IMR-90 (cell line): ENCODE measurements at places on chromosomes 4 and X. TPM values are rescaled to one million over a fixed set of nuclear protein-coding genes. Genes with fewer than 3 reads are reported as not detected.

DNA sequence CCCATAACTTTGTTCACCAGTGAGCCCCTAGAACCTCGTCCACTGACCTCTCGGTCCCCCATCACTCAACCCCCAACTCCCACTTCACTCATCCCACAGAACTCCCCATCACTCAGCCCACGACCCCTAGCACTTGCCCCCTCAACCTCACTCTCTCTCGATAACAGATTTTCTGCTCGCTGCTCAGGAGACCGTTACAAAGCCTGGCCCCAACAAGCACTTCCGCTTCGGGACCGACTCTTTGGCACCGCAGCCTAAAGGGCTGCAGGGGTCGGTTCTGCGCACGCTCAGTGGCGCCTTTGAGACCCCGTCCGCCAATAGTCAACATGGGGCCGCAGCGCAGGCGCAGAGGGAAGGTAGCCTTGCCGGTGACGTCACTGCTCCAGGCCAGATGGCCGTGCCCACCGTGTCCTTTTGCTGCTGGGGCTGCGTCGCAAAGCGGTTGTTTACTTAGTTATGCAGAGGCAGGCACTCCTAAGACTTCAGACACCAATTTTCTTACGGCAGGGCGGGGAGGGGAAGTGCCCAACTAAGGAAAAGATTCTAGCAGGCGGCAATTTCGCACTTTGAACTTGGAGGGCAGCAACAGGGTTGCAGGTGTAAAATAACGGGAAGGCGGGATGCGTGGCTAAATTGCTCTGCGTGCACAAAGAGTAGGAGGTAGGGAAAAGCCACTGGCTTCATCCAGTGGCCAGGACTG is at the start of gene ZNF182:
Gene ZNF182 (minus strand): TSS at position 232 of the 700 bp plus-strand sequence. CDS start 1,380 bp downstream, outside the sequence.
- peak within 1 kb of the TSS; percentile 92 for H3K27ac ChIP-seq
- peak within 1 kb of the TSS; percentile 91 for H3K4me3 ChIP-seq
- no peaks in the 10 kb centered on the region for H3K27me3 ChIP-seq
- no peaks in the 10 kb centered on the region for H3K36me3 ChIP-seq

DNA sequence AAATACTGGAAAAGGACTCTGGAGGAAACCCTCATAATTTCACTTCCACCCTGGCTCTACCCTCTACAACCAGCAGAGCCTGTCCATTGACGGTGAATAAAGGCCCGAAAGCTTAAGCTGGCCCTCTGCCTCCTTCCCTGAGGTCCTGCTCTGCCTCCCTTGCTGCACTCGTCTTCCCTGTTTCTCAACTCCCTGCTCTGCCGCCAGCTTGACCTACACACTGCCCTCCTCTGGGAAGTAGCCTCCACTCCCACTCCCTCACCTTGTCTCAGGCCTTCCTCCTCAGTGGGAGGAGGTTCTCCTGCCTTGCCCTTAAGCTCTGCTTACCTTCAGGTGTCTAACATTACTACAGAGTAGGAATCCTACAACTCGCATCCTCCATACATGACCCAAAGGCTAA is 608.6 kb upstream of the NR3C2 start:
- H3K36me3 ChIP-seq, result no peaks in the 10 kb centered on the region
- no peak overlapping the region for H3K4me3 ChIP-seq
- H3K4me1 ChIP-seq, result no peaks in the 10 kb centered on the region
- no peaks in the 10 kb centered on the region for H3K27me3 ChIP-seq

The PAGE2 gene
- polyA plus RNA-seq, result not detected in 2 replicates

- no peaks in the 10 kb centered on the region for H3K4me1 ChIP-seq
- no peak overlapping the region for H3K4me3 ChIP-seq
Observed at GRCh38 chrX:20521222-20521621, 254.5 kb upstream of the RPS6KA3 start.

The SRPX gene
- 67.6 and 81.5 TPM in 2 replicates for polyA plus RNA-seq

GRCh38 chr4:161457906-161458305 is 705.9 kb downstream of the FSTL5 start:
- no peak overlapping the region for H3K27ac ChIP-seq
- H3K27me3 ChIP-seq, result no peaks in the 10 kb centered on the region
- DNase-seq, result no peak
- no peaks in the 10 kb centered on the region for H3K36me3 ChIP-seq
- no peaks in the 10 kb centered on the region for H3K4me1 ChIP-seq

The GC gene
- polyA plus RNA-seq, result not detected in 2 replicates

- peak; percentile 66 for DNase-seq
- no peaks in the 10 kb centered on the region for H3K4me1 ChIP-seq
- no peaks in the 10 kb centered on the region for H3K36me3 ChIP-seq
- H3K4me3 ChIP-seq, result no peak overlapping the region
- no peaks in the 10 kb centered on the region for H3K27me3 ChIP-seq
- H3K27ac ChIP-seq, result no peak overlapping the region
Observed at GRCh38 chr4:112075129-112075753, 70.0 kb upstream of the FAM241A start.

- H3K4me3 ChIP-seq, result no peak overlapping the region
- no peaks in the 10 kb centered on the region for H3K36me3 ChIP-seq
- no peaks in the 10 kb centered on the region for H3K27me3 ChIP-seq
Observed at GRCh38 chr4:175562542-175562941, 249.5 kb downstream of the GPM6A start.

- H3K4me3 ChIP-seq, result no peak overlapping the region
- no peaks in the 10 kb centered on the region; the same call in 1 of the 2 replicates for H3K4me1 ChIP-seq
- DNase-seq, result no peak
- no peaks in the 10 kb centered on the region; the same call in 1 of the 2 replicates for H3K27me3 ChIP-seq
Observed at GRCh38 chr4:112111306-112111705, 33.9 kb upstream of the FAM241A start.

- H3K27ac ChIP-seq, result no peak overlapping the region
- DNase-seq, result peak; percentile 68
- H3K4me1 ChIP-seq, result peaks cover 1% of the 10 kb centered on the region; the same call in 1 of the 2 replicates
- peaks cover 12% of the 10 kb centered on the region for H3K36me3 ChIP-seq
- H3K27me3 ChIP-seq, result no peaks in the 10 kb centered on the region
- H3K4me3 ChIP-seq, result no peak overlapping the region
Observed at GRCh38 chrX:123626962-123627361, 105.9 kb downstream of the THOC2 start.

The PSAPL1 gene
- polyA plus RNA-seq, result not detected in 2 replicates

The DCHS2 gene
- not detected in 2 replicates for polyA plus RNA-seq

DNA sequence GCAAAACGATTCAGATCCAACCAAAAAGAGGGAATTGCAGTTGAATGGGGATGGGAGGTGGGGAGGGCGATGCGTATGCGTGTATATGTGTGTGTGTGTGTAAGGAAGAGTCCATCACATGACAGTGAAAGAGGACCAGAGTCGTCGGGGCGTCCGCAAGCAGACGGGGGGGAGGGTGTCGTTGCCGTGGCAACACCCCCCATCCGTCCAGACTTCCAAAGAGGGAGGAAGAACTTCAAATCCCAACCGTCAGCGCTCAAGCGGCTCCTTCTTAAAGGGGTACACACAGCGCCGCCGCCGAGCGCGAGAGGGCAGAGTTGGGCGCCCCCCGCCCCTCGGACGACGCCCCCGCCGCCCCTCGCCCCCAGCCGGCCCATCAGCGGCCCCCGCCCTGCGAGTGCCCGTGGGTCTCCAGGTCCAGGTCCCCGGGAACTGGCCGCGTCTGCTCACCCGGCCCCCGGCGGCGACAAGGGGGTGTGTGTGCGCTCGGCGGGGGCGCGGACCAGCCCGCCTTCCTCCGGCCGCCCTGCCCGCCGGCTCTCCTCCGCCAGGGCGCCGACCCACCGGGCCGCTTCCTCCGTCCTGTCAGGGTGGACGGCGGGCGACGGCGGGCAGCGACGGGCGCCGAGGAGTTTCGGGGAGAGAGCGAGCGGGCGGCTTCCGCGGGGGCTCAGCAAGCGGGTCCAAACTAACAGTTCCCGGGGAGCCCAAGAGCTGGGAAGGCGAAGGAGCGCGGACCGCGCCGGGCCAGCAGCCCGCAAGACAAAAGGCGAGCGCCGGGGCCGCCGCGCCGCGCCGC is 685 bp downstream of the LCORL start:
- no peaks in the 10 kb centered on the region for H3K4me1 ChIP-seq
- H3K27me3 ChIP-seq, result no peaks in the 10 kb centered on the region
- H3K36me3 ChIP-seq, result no peaks in the 10 kb centered on the region
- H3K4me3 ChIP-seq, result peak overlapping the region; percentile 82

The MAGEA9B gene
- not detected in 2 replicates for polyA plus RNA-seq

- H3K4me3 ChIP-seq, result no peak overlapping the region
- H3K36me3 ChIP-seq, result no peaks in the 10 kb centered on the region
- H3K4me1 ChIP-seq, result no peaks in the 10 kb centered on the region
- no peak overlapping the region for H3K27ac ChIP-seq
Observed at GRCh38 chrX:54695816-54696487, 102.1 kb downstream of the ITIH6 start.

GRCh38 chrX:138885886-138886285 is 174.4 kb upstream of the FGF13 start:
- no peak for DNase-seq
- no peaks in the 10 kb centered on the region for H3K27me3 ChIP-seq
- no peaks in the 10 kb centered on the region for H3K36me3 ChIP-seq

The RHOH gene
- polyA plus RNA-seq, result not detected in 2 replicates
